ENCODE measurements at places on chromosomes 11 and 22.

- DNase-seq = no peak
These were observed 140.3 kb downstream of the GRIK4 start for GRCh38 chr11:120651836-120652235.

DNA sequence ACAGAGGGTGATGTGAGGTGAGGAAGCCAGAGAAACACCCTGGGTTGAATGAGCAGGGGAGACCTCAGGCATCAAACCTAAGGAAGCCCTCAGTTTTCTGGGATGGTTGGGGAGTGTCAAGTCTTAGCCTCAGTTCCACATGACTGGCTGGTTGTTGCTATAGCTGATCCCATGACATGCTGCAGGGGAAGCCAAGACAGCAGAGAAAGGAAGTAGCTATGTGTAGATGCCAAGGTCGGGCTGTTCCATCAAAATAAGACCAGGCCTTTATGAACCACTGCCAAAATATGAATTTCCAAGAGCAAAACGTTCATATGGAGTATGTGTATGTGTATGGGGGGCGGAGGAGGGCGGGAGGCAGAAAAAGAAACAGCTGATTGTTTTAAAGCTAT, 11.6 kb downstream of the CD59 start:
- DNase-seq = no peak

DNA sequence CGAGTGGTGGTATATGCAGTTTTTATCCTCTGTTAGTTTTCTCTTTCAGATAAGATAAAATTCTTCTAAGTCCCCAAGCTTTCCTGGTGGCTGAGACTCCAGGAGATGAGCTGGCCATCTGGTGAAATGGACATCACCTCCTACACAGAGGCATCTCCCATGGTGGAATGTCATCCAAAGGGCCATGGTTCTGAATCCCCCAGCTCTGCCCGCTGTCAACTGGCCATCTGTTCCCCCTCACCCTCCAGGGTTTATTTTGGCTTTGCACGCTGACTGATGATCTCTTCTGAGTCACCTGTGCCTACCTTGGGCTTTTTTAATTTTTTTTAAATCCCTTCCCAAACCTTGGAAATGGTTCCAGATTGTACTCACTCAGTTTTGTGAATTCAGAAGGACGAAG, 142.2 kb downstream of the HIPK3 start:
- DNase-seq = no peak

DNA sequence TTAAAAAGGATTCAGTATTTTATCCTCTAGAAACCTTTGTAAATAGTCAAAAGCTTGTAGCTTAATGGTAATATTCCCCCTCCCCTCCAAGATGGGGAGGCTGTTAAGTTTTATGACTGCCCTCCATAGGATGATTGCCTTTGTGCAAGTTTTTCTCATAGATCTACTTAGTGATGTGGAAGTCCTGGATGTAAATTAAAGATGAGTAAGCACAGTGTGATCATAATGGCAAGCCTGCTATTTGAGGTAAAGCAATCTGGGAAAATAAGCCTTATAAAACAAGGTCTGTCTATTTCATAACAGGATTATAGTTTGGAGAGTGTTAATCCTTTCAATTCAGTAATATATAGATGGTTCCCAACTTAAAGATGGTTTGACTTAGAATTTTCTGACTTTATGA, 216.3 kb downstream of the DDX10 start:
- no peak for DNase-seq

- DNase-seq = no peak
These were observed 85.8 kb downstream of the MYO7A start for GRCh38 chr11:77213589-77214428.

Data from smooth muscle cell of the brain vasculature (primary cell).